ENCODE measurements at places on chromosomes 1 and 21.
A peak's percentile ranks its signal among the peaks of the same experiment; 100 is the strongest.

DNA sequence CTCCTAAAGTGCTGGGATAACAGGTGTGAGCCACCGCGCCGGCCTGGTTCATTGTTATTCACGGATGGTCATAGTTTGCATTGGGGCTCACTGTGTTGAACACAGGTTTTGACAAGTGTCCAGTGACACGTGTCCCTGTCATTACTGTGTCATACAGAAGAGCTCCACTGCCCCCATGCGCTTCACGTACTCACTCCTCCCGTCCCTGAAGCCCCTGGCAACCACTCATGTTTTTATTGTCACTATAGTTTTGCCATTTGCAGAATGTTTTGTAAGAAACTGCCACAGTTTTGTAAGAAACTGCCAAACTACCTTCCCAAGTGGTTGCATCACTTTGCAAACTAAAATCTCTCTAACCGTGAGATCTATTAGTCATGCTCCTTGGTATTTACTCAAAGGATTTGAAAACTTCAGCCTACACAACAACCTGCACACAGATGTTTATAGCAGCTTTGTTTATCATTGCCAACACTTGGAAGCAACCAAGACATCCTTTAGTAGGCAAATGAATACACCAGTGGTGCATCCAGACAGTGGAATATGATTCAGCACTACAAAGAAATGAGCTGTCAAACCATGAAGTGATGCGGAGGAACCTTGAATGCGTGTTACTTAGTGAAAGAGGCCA is 163.2 kb upstream of the COL6A1 start:
- no peak for DNase-seq

- DNase-seq, result no peak
Observed at GRCh38 chr1:1359664-1360468, 1.5 kb upstream of the MXRA8 start.

- peak; percentile 80 for DNase-seq
Observed at GRCh38 chr1:67441183-67441582, 11.0 kb upstream of the SERBP1 start.

- no peak for DNase-seq
Observed at GRCh38 chr1:83822208-83822607, 176.7 kb downstream of the TTLL7 start.

DNA sequence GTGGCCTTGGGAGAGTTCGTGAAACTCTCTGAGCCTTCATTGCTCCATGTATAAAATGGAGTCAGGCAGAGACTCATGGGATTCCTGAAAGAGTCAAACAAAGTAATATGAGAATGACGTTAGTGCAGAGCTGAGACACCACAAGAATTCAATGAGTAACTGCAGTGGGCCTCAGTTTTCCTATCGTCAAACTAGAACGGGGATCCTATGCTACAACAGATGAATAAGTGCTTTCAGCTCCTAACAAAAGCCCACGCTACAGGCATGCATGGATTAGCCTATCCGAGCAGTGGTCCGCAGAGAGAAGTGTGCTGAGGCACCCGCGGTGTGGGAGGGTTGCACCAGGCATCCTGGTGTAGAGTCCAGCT is 124.7 kb downstream of the SYF2 start:
- DNase-seq, result no peak

DNA sequence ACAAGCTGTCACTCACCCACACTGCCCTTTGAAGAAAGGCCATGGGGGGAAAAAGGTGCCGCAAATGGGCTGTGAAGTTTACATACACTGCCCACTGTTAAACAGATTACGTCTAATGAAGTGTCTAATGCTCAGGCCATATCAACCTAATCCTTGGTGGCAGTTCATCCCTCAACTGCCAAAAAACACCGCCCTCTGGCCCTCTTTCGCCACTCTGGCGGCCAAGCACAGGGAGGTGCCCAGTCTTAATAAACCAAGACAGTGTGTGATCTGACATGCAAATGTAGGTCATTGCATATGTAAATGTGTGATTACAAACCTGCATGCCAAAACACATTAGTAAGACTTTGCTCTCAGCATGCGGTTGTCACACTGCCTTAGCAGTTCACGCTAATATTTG is 89.5 kb downstream of the NEK7 start:
- DNase-seq, result no peak

GRCh38 chr1:187630653-187631380 is 802.1 kb downstream of the PLA2G4A start:
- DNase-seq, result no peak

DNA sequence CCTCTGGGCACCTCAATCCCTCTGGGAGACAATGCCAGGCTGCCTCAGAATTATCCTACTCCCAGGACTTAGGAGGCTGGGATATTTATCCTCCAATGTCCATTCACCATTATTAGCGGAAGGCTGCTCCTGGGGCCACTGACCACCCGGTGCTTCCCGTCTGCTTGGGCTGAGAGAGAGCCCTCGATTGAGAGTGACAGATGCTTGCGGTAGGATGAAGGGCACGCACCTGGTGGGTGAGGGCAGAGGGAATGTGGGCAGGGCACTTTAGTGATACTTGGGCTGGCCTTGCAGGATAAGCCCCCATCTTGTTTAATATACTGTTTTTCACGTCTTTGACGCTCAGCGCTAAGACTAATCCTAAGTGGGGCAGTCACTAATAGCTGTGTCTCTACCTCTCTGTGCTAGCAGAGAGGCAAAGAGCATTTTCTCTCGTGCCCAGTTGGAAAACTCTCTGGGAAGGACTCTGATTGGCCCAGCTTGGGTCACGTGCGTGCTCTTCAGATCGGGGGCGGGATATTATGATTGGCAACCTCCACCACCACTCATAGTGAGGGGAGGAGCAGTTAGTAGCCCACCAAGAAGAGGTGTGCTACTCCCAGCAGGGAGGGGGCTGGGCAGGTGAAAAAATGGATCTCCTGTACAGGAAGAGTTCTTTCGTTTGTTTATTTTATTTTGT is 10.6 kb upstream of the PARS2 start:
- peak; percentile 44 for DNase-seq

GRCh38 chr1:208139434-208140045 is 104.6 kb downstream of the PLXNA2 start:
- DNase-seq, result no peak

DNA sequence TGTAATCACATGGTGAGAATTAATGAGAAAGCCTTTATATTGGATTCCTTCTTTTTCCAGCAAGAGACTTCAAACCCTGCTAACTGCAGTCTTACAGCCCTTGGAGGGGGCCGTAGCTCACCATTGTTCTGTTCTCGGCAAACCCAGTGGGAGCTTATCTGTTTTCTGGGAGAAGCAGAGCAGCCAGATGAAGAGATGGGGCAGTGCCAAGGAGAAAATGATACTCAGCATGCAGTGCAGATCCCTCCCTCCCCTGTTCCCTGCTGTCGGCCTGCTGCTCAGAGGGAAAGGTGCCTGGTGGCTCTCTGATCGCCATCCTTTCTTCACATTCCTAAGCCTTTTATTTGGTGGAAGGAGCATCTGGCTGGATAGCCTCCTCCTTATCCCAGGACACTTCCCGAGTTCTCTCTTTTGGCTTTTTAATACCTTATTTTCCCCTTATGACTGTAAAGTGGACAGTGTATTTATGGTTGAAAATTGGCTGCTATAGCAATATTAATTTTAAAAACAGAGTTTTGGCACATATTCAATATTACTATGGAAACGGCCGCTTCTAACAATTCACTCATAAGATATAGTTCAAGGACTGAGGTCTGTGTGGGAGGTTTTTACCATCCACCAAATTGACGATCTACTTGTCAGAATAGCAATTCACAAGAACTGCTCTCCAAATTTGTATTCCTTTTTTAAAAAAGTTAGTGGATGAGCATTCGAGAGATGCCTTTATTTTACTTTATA is 203.4 kb downstream of the CRB1 start:
- DNase-seq, result no peak

DNA sequence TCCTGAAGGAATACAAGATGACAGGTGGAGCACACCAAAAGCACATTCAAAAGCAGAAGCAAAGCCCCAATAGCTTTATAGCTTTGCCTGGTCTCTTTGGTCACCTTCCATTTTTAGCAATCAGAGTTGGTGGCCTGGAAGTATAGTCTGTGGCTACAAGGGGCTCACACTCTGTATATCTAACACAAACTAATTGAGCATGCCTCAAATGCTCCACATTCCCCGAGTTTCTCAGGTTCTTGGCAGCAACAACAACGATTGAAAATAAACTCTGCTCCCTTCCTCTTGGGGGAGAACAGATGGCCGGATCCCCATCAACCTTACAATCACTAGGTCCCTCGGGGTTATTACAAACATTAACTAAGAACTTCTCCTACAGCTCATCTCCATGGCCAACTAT is 24.9 kb upstream of the TADA1 start:
- no peak for DNase-seq

DNA sequence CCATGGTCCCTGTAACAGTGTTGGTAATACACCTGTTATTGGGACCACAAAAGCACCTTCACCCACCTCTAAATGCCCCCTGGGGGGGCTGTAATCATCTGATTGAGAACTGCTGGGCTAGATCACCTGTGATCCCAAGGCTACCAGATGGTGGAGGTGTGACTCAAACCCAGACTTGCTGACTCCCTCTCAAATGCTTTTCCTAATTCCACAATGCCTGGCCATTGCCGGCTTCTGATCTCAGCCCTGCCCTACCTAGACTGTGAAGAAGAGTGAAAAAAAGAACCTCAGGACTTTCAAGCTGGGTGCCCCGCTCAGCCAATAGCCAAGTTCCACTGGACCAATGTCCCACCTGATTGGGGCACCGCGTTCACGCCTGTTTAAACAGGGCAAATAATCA is 9.6 kb downstream of the TMEM9 start:
- no peak for DNase-seq

DNA sequence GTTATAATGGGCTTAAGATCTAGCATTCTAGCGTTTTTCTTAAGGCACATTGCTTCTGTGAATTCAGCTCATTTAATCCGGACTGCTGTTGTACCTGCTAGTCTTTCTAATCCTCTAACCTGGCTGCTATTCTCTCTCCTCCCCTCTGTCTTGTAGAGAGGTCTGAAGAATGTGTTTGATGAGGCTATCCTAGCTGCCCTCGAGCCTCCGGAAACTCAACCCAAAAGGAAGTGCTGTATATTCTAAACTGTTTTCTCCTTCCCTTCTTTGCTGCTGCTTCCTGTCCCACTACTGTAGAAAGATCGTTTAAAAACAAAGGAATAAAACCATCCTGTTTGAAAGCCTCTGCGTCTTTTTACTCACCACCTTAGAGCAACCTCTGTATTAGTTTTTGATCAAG is 37.3 kb downstream of the CDC42 start:
- peak; percentile 52 for DNase-seq

DNA sequence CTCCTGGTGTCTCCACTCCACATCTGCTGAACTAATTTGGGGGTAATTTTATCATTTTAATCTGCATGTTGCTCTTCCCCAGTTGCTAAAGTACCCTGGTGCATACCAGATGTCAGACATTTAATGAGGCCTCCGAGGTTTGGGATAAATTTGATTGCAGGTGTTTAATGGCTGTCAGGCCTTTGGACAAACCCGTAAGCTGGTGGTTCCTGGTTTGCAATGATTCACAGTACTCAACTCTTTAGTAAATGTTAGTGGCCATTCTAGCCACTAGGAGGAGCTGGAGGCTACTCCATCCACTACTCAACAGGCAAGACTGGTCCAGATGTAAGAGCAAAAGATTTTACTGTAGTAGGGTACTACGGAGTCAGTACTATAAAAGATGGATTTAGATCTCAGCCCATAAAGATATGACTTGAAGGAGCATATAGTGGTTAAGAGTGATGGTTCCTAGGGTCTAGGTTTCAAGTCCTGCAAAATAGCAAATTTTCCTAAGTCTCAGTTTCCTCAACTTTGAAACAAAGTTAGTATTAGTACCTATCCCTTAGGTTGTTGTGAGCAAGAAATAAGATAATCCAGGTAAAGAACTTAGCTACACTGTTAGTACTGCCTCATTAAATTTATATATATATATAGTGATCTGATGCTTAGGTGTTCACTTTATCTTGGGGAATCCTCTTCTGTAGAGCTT is 132.8 kb downstream of the SNX7 start:
- peak; percentile 80 for DNase-seq

GRCh38 chr1:79235301-79236002 is 228.9 kb upstream of the ADGRL4 start:
- peak; percentile 64 for DNase-seq

GRCh38 chr1:113333056-113333455 is 57.3 kb upstream of the MAGI3 start:
- no peak for DNase-seq
